CD4-positive, alpha-beta T cell treated with Interleukin-15 for 1 hour (primary cell): ENCODE measurements at places on chromosomes 16 and 17.

- DNase-seq = no peak
Observed at GRCh38 chr17:46038414-46038813, 39.4 kb downstream of the STH start.

GRCh38 chr17:78965491-78965924 lies 14.2 kb downstream of the LGALS3BP start:
- DNase-seq = no peak

- no peak for DNase-seq
Observed at GRCh38 chr16:66534376-66534799, 15.5 kb downstream of the TK2 start.

DNA sequence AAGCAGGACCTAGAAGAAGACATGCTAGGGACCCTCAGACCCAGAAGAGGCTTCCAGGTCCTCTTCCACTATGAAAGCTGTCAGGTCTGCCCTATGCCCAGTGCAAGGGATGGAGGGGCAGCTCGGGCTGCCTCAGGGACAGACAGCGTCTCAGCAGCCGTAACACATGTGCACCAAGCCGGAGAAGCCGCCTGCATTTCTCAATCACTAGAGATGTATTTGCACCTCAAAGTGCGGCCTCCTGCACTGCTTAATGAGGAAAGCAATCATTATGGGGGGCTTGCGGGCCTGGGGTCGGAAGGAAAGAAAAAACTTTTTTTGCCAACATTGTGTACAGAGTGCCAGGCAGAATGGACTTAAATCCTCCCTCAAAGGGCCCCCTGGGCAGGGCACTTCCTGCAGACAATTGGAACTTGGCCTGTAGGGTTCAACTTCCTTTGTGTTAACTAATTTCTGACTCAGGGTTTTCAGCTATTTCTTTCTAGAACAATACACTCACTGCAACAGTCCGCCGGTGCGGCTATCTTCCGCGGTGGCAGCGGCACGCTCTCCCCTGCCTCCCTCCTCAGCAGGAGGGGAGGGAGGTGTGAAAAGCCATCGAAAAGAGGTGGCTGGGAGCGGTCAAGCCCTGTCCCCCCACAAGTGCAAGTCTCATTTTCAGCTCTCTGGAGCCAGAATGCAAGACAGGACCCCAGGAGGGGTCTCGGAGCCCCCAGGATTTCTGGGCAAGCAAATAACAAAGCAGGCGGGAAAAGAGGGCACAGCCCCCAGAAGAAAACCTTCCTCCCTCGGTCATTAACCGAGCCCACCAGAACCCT lies 101.2 kb downstream of the ZNF423 start:
- DNase-seq = no peak

- no peak for DNase-seq
Observed at GRCh38 chr16:48479955-48480354, 94.7 kb upstream of the SIAH1 start.

DNA sequence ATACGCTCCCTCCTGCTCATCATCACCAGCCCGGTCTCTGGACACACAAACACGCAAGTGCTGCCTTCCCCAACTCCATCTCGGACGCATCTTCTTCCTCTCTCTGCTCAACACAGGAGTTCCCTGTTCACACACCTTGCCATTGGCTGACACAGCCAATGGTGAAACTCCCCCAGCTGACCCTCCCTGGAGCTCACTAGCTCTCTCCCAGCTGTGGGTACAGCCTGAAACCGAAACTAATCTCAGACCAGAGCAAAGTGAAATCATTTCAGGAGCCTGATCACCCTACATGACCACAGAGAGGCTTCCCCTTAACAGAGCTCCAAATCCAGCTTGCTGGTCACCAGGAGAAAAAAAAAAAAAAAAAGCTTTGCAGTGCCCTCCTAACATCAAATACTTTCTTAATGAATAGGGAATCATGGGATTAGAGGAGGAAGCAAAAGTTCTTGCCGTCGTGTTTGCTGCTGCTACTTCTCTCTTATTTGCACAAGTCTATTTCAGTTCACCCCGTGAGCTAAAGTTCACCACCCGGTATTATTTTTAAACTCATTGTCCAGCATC lies 8.3 kb downstream of the CUEDC1 start:
- DNase-seq = peak; percentile 64

GRCh38 chr17:12545877-12546513 lies 119.7 kb upstream of the MYOCD start:
- DNase-seq = no peak

- DNase-seq = no peak
Observed at GRCh38 chr17:12024327-12024726, 3.6 kb downstream of the MAP2K4 start.

DNA sequence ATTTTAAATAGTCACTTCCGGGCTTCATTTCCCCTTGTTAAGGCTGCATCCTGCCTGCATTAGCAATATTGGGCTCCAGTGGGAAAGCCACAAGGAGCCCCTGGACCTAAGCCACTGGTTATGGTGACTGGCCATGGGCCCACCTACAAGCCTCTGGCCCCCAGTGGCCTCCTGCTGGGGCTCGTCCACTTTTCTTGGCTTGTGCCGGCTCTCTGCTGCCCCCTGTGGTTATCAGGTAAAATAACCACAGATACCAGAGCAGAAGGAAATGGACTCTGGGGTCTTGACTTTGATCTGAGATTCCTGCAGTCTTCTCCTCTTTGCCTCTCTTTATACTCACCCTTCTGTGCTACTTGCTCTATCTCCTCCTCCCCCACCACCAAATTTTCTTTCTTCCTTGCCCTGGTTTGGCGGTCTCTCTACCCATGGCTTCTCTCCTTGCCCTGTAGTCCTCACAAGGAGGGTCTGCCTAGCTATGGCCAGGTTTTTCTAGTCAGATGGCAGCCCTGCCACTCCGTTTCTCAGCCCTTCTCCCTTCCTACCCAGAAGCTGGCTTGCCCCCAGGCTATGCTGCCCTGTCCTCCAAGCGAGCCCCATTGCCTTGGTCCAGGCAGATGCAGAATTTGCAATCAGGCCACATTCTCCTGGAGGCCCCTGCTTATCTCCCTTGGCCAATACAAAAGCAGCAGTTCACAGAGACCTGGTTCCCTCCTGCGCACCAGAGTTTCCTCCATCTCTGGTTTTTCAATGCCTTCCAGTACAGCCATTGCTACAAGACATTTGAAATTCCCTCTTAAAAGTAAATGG lies 82.9 kb upstream of the RCVRN start:
- DNase-seq = peak; percentile 33

GRCh38 chr16:11561454-11561805 lies 25.3 kb downstream of the LITAF start:
- no peak for DNase-seq

DNA sequence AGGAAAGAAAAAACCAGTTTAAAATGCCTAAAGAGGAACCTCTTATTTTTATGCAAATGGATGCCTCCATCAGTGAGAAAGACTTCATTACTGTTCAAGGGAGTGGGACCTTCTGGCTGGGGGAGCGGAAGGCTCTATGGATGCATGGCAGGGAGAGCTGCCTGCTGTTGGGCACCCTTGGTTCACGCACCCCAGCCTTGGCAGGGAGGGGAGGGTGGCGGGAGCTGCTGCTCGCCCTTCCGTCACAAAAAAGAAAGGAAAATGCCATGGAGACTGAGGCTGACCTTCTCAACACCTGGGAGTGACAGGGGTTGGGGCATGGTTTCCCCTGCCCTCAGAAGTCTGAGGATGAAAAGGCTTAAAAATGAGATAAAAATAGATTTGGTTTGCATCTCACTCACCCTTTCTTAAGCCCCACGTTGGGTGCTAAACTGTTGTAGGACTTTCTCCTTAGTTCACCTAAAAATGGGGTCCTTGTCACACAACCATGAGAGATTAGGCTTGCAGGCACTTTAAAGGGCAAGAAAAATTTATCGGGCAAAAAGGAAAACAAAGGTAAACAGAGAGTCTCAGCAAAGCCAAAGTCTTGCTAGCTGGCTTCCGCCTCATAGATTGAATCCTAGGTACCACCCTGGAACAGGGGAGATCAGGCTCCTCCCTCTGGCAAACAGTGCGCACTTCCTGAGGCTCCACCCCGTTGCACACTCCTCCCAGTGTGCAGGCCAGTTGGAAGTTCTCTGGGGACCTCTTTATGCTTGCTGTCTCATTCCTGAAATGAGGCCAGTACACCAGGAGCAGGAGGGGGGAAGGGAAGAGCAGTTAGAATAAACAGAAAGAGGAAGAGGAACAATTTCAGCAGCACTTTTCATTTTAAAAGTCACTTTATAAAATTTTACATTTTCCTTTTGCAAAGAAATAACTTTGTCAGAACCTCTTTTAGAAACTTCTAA lies 31.6 kb downstream of the PHKB start:
- peak; percentile 37 for DNase-seq

DNA sequence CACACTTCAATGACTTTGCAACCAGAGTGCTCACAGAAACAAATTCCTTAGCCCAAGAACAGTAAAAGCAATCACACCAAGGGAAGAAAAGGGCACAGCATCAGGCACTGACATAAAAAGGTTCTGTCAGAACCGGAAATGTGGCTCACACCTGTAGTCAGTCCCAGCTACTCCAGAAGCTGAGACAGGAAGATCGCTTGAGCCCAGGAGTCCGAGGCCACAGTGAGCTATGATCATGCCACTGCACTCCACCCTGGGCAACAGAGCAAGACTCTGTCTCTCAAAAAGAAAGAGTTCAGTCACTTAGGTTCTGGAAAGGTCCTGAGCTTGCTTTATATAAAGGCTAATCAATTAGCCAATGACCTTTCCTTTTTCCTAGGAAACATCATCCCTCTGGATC lies 22.7 kb downstream of the YWHAE start:
- no peak for DNase-seq

DNA sequence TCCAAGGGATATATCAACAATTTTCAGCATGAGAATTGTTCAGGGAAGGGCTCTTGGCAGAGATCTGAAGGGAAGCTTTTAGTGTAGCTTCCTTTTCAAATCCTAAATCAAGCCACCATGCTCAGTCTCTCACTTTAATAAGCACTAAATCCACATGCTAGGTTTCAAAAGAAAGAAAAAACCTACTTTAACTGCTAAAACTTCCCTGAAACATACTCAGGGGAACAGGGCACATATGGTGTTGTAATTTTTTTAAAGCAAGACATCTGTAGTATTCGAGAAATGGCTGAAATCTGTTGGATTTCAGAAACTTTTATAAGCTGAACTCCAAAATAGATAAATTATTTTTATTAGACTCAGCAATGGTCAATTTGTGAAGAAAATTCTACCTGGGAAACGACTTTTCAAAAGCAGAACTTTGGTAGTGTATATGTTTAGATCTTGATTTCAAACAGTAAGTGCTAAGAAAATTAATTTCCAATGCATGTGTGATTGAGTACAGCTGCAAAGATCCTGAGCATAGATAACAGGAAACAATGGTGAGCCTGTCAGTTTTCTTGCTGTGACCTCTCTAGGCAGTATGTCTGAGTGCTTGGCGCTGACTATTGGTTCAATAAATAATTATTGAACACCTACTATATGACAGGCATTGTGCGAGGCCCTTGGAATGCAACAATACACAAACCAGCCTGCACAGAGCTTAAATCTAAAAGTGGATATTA lies 804.5 kb upstream of the SOX9 start:
- no peak for DNase-seq

DNA sequence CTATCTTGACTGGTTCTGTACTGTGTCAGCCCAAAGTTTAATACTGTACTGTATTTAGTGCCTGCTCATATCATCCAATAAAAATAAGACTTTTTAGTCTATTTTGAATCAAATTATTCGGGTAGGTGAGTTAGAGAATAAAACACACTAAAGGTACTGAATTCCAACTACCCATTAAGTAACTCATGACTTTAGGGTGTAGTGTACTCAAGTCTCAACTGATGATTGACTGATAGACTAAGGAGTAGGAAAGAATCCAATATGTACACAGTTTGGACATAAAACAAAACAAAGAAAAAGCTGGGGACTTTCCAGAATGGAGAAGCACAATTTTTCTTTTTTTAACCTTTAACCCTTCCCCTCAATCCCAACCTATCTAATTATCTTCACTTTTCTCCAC lies 4.1 kb downstream of the EZH1 start:
- no peak for DNase-seq

DNA sequence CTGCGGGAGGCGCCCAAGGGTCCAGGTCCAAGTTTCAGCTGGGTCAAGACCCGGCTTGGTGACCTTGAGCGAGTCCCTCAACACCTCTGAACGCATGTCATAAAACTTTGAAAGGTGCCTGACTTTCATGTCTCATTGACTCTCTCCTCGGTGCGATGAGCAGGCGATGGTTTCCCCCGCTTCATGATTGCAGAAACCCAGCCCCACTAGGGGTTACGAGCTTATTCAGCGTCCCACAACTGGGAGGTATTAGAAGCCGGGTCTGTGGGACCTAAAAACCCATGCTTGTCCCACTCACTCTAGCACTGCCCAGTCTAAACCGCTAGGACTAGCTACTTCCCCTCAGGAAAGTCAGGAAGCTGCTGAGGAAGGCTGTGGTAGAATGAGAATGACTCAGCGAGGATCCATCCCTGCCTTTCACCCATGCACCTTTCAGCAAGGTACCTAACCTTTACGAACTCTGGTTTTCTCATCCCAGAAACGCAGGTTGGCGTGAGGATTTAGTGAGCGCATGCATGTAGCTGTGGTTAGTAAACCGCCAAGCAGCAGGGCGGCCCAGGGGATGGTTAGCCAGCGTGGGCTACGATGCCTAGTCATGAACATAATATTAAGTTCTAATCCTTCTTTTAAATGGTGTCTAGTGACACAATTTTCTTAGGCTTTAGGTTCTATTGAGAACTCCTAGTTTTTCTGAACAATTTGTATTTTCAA lies 26.2 kb upstream of the RFFL start:
- DNase-seq = peak; percentile 48

DNA sequence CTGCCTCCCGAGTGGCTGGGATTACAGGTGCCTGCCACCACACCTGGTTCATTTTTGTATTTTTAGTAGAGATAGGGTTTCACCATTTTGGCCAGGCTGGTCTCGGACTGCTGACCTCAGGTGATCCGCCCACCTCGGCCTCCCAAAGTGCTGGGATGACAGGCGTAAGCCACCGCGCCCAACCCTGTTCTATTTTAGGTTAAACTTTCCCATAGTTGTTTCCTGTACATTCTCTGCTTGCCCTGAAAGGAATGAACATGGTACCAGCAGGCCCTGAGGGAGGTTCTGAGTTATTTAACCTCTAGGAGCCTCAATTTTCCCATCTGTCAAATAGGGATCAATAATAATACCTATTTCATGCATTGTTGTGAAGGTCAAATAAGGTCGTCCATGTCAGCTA lies 11.0 kb upstream of the CDH5 start:
- no peak for DNase-seq

GRCh38 chr17:39769974-39770587 lies 32.3 kb downstream of the GRB7 start:
- DNase-seq = peak; percentile 59

DNA sequence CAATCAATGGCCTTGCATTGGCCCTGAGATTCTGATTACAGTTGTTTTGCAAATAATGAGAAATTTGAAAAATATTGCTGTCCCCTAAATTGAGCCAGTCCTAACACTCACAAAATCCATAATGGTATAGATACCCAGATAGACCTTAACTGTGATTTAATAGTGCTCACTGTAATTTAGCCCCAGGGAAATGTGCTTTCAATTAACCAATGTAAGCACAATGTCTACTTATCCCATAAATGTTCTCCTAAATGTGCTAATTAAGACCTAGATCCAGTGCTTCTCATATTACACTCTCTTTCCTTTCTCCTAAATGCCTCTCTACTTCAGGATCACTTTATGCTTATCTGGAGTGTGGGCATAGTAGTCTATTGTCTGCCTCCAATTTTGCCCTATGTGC lies 417.8 kb upstream of the CCL2 start:
- DNase-seq = no peak

GRCh38 chr16:1279945-1280589 lies 24.2 kb downstream of the TPSD1 start:
- DNase-seq = no peak

- DNase-seq = no peak
Observed at GRCh38 chr16:772959-773358, 12.4 kb downstream of the MSLN start.
